ENCODE measurements at places on chromosomes 12 and 14. TPM values are rescaled to one million over a fixed set of nuclear protein-coding genes. Genes with fewer than 3 reads are reported as not detected.

GRCh38 chr14:32417956-32418552 is 89.0 kb downstream of the AKAP6 start:
- DNase-seq, result no peak

DNA sequence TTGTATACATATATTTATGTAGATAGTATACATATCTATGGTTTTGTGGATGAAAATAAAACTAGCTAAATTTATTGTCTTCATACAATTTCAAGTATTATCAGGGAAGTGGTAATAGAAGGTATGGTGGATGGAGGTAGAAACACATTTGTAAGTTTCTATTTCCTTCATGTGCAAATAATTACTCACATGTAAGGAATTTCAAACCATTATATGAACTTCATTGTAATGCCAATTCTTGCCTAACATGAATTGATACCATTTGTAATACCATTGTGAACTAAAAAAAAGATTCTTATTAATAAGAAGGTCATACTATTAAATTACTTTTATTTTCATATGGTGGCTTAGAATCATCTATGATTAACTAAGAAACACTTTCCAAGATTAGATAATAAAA is 20.1 kb upstream of the PPFIA2 start:
- DNase-seq, result no peak

DNA sequence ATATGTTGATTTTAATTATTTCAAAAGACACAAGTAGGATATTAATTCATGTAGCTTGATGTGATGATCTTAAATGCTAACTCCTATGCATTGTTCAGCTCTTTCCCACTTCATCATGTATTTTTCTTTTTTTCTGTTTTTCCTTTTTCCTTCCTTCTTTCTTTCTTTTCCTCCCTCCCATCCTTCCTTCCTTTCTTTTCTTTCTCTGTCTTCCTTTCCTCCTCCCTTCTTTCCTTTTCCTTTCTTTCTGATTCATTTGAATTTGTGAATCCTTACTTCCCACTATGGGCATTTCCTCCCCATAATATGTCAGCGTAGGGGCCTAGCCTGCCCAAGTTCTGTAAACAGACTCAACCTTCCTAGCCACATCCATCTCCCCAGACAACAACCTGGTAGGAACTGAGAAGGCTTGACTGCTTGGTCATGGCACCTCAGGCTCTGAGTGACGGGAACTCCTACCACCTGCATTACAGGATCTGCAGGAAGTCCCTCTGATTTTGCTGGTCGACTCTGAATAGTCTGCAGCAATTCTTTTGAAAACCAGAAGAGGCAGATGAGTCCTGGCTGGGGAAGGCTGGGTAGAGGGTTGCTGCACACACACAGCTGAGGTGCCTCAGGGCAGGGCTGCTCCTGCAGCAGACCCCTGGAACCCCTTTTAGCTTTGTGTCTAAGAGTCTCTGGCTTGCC is 33.4 kb upstream of the BHLHE41 start:
- DNase-seq, result no peak

- no peak for DNase-seq
Measured at GRCh38 chr12:95681210-95681765, 109.3 kb downstream of the NTN4 start.

GRCh38 chr12:25992026-25992782 is 33.7 kb downstream of the RASSF8 start:
- no peak for DNase-seq

The CACNA1C gene
- 59.1 TPM for total RNA-seq

The MYF6 gene
- not detected for total RNA-seq

The SERPINA12 gene
- total RNA-seq, result not detected

The KRT83 gene
- total RNA-seq, result not detected

The NOXRED1 gene
- total RNA-seq, result 0.35 TPM

- DNase-seq, result no peak
Measured at GRCh38 chr12:32248441-32249140, 141.9 kb downstream of the BICD1 start.

The CCDC177 gene
- total RNA-seq, result not detected

DNA sequence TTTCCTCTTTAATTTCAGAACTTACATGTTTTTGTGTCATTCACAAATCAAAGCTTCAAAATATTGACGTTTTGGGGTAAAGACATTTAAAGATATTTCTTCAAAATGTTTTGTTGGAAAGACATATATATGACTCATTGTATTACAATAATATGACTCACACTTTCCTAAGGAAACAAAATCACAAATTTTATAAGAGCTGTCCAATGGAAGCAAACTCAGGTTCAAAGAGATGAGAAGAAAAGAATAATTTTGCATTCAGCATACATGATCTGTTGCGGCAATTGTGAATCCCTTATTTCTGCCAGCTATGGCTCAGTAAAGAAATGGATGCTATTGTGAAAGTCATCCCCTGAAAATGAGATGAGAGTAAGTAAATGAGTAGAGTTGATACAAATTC is 82.7 kb downstream of the GRIP1 start:
- DNase-seq, result no peak

The RNASE11 gene
- not detected for total RNA-seq

The TPCN1 gene
- 80.6 TPM for total RNA-seq

DNA sequence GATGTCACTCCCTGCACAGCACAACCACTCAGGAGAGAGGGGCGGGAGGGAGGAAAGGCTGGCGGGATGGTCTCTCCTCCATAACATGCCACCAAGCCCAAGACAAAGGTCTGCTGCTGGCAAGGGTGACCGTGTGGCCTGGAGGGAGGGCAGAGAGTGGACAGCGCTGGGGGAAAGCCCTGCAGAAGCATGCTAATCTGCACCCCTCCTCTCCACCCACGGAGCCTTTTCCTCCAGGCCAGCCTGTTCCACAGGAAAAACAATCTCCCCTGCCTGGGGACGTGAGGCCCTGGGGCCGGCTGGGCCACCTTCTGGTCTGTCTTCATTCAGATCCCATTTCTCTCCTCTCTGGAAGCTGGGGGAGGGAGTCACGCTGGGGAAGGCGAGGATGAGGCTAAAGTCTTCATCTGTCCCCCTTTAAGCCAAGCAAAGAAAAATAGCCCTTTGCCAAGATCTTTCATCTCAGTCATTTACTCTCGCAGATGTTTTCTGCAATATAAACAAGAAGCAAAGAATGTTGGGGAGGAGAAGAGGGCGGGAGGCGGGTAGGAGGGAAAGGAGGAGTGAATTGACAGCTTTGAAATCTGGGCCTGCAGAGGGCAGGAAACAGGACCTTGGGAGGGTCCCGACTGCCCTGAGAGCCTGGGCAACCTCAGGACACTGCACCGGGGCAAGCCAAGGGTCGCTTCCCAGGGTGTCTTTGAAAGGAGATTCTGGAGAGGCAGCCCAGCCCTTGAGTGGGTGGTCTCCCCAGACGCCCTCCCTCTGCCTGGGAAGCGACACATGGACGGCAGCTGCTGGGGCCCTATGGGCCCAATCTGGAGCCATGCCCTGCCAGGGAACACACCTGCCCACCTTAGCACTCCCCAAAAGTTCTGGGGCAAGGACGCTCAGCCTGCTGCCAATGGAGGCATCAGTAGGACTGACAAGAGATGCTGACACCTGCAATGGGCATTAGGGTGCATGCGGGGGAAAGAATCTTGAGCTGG is 133.6 kb downstream of the ZFP36L1 start:
- no peak for DNase-seq

GRCh38 chr14:75294649-75295033 is 16.0 kb downstream of the FOS start:
- no peak for DNase-seq

The P2RX2 gene
- total RNA-seq, result not detected

DNA sequence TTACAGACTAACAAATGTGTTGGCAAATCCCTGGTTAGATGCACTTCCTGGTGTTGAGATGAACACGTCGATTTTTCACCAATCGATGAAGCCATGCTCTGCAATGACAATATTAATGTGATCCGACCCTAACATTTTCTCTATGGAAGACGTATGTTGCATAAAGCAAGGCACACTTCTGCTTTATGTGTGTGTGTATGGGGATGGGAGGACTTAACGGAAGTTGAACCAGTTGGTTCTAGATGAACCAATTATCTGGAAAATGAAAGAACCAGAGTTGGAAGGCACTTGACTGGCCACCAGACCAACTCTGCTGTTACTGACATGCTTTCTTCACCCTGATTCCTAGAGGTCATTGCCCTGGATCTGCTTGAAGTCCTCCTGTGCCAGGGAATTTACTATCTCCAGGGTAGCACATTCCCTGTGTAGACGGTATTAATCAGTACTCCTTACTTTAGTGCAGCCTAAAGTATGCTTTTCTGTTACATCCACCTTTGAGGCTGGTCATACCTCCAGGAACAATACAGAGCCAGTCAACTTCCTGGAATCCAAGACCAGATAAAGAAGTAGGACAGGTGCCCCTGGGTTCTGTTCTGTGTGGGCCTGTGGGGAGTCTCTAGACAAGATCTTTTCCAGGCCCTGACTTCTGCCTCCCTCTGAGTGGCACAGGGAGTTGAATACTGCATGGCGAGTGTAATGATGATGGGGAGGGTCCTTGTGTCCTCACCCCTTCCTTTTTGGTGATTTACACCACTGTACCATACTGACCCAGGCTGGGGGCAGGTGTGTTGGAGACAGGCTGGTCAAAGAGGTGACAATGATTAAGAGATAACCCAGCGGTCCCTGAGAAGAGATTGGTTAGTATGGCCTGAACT is 4.1 kb downstream of the SDR39U1 start:
- no peak for DNase-seq

Data from osteocyte (in vitro differentiated cells).